Activated effector memory CD4-positive, alpha-beta T cell treated with Interleukin-2 at 50 U/mL for 16 hours (primary cell): ENCODE measurements at places on chromosomes 4 and X.

- no peak for DNase-seq
These were observed 55.5 kb downstream of the WFS1 start for GRCh38 chr4:6324999-6325787.

GRCh38 chr4:142293536-142293935, 552.6 kb downstream of the INPP4B start:
- no peak for DNase-seq

GRCh38 chrX:44765556-44765955, 78.3 kb upstream of the DUSP21 start:
- DNase-seq: no peak

DNA sequence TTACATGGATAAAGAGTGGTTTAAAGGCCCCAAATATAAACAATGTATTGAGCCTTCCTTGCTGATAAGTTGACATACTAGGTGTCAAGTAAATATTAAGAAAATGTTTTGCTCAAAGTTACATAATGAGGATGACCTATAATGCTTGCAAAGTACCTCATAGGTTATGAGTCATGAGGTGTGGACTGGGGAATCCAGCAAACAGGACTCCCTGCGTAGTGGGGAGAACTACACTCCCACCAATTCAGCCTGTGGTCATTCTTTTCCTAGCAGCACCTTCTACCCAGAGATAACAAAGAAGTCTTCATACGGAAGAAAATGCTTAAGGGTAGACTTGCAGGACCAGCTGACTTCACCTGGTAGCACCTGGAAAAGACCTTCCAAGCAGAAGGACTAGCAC, 418.9 kb upstream of the CPEB2 start:
- DNase-seq: no peak

- DNase-seq: no peak
These were observed 21.3 kb downstream of the ETDA start for GRCh38 chrX:135273162-135273561.
